ENCODE measurements at places on chromosomes 2 and 18. TPM values are rescaled to one million over a fixed set of nuclear protein-coding genes. Genes with fewer than 3 reads are reported as not detected.

Gene ACTG2
- not detected for total RNA-seq

DNA sequence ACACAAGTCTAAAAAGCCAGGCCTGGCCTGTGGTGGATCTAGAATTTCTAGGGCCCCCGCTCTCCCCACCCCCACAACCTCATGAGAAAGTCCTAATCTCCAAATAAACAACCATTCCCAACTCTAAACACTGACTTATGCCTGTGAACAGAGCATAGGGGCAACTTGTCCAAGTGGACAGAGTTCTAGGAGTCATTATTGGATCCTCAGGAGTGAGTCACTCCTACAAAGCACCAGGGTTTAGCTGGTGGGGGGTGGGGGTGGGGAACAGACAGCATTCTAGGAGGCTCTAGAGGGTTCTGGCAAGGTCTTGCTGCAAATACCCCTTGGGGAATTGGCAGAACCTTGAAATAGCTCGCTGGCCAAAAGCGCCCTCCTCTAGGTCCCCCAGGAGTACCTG, 83.3 kb downstream of the ZCCHC2 start:
- no peak for DNase-seq

DNA sequence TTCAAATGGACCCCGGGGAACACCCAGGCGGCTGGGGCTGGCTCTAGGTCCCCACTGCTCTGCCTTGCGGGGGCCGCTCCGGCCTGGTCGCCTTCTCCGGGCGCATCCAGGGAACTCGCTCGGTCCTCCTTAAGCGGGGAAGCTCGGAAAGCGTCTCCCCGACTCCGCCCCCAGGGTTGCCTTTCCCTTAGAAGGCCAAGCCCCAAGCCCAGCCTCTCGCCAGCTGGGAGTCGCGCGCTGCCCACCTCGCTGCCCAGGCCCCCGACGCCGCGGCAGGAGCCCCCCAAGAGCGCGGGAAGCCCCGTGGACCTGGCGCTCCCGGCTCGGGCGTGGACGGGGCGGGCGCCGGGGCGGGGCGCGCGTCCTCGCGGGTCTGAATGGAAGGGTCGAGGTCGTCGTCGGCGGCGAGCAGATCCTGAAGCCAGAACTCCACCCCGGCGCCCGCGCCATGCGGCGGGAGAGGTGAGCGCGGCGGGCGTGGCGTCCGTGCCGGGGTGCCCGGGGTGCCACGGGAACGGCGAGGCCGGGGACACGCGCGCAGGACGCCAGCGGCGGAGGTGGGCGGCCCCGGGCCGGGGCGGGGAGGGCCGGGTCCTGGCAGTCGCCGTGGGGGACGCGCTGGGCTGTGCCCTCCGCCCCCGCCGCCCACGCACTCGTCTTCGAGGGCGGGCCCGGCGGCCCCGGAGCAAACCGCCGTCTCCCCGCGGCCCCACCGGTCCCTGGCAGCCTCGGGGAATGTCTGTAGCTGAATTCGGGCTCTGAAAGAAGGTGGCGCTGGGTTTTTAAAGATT, at the start of gene BOK:
Gene BOK (plus strand): TSS at position 214 of the 791 bp plus-strand sequence. CDS start 739 bp downstream, outside the sequence.
- peak; percentile 96 for DNase-seq

GRCh38 chr18:44654573-44654972, 26.1 kb upstream of the SETBP1 start:
- no peak for DNase-seq

Gene ATP8B1
- total RNA-seq: 1.4 TPM

Gene IL36B
- not detected for total RNA-seq

DNA sequence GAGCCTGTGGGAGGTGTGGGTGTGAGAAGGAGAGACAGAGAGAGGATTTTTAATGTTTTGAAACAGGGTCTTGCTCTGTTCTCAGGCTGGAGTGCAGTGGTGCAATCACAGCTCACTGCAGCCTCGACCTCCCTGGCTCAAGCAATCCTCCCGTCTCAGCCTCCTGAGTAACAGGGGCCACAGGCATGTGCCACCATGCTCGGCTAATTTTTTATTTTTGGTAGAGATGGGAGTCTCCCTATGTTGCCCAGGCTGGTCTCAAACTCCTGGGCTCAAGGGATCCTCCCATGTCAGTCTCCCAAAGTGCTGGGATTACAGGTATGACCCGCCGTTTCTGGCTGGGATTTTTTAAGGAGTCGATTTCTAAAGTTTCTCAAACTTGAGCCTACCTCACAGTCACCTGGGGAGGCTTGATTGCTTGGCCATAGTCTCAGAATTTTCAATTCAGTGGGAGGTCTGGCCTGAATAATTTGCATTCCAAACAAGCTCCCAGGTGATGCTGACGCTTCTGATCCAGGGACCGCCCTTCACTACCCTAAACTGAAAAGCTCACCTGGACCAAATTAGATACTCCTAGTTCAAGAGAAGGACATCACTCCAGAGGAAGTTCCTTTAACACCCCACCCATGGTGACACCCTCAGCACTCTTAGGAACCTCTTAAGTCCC, 70.8 kb upstream of the SLC1A4 start:
- peak; percentile 58 for DNase-seq

DNA sequence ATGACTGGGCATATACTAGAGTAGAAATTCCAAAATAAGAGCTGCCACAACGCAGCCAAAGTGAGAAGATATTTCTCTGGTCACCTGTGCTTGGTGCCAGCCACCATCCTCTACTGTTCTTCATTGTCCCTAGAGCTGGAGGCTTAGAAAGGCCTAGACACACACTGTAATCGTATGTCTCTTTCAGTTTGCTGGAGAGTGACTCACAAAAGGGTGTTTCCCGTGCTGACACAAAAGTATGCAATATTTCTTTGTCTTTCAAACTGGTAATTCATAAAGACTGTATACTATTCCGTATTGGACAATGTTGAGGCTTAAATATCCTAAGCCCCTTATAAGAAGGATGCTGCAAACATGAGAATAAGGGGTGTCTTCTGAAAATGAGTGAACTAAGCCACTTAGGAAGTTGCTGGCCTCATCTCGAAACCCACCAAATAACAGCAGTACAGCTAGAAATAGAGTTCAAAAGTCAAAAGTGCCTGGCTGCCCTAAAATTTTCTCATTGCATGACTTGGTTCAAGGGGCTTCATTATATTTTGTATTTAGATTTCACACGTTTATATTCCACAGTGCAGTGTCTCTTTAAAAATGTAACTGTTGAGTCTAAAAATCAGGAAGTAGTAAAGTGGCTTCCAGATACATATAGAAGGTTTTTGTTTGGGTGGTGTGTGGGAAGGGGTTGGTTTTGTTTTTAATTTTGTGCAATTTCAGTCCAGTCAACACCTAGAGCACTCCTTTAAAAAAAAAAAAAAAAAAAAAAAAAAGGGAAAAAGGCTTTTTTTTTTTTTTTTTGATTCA, 601.1 kb downstream of the ARHGAP15 start:
- no peak for DNase-seq

DNA sequence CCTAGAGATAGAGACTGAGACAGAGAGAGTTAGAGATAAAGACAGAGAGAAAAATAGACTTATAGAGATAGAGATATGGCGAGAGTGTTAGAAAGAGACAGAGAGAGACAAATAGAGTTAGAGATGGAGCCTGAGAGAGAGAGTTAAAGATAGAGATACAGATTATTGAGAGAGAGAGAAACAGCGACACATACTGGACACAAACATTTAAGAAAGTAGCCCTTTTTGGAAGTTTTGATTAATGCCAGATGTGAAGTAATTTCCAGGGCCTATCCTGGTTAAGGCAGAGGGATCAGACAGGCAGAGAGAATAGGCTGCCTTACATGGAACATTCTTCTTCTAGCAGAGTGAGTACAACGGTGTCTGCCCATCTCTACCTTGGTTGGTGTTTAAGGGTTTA, 311.6 kb upstream of the CDH7 start:
- DNase-seq: no peak

Gene ESPNL
- total RNA-seq: 1.5 TPM

DNA sequence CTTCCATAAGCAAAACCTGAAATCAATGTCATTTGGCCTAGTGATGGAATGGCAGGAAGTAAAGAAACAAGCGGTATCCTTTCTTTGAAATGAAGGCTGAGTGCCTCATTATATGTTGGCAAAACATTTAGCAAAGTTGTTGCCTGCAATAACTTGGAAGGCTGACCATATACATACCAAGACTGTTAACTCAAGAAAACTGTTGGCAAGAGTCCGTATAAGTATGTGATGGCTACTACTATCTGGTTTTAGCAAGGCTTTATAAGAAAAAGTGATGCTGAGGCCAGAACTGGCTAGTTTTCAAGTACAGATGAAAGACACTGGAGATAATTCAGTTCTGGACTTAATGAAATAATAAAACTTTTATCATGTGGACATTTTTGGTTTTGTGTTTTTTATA, 356.2 kb downstream of the ZNF521 start:
- DNase-seq: no peak

DNA sequence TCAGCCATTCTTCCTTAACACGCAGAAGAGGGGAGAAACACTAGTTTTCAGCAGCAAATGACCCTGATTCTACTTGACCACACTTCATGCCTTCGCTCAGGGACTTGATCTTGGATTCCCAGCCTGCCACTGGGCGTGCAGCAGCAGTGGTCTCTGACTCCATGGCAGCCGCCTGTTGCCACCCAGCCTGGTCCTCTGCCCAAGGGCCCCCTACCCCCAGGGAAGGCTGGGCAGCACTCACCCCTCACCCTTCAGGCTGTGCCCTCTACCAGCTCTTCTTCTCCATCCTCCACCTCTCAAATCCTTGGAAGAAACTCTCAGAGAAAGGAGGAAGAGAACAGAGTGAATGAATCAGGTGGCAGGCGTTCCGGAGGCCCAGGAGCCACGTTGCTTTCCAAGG, 32.1 kb upstream of the RPL31 start:
- no peak for DNase-seq

DNA sequence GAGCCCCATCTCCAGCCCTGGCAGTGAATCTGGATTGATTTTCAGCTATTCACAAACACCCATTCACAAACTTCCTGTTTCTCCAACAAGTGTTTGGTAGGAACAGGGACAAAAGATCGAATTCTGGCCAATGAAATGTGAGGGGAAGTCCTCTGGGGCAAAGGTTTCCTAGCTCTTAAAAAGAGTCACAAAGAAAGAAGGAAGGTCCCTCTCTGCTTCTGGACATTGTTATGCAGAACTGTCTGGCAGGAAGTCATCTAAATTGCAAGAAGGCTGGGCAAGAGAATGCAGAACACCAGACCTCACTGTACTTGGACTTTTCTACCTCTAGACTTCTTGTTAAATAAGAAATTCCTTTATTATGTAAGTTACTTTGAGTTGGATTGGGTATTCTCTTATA, 137.3 kb downstream of the CCDC148 start:
- no peak for DNase-seq

GRCh38 chr2:65608916-65609315, 176.5 kb upstream of the SPRED2 start:
- DNase-seq: no peak

Gene SFT2D3
- total RNA-seq: 13.4 TPM

Gene KCTD1
- total RNA-seq: 31.0 TPM

Gene LDAH
- 25.4 TPM for total RNA-seq

- DNase-seq: no peak
Observed at GRCh38 chr18:10124967-10125366, 211.2 kb downstream of the VAPA start.

DNA sequence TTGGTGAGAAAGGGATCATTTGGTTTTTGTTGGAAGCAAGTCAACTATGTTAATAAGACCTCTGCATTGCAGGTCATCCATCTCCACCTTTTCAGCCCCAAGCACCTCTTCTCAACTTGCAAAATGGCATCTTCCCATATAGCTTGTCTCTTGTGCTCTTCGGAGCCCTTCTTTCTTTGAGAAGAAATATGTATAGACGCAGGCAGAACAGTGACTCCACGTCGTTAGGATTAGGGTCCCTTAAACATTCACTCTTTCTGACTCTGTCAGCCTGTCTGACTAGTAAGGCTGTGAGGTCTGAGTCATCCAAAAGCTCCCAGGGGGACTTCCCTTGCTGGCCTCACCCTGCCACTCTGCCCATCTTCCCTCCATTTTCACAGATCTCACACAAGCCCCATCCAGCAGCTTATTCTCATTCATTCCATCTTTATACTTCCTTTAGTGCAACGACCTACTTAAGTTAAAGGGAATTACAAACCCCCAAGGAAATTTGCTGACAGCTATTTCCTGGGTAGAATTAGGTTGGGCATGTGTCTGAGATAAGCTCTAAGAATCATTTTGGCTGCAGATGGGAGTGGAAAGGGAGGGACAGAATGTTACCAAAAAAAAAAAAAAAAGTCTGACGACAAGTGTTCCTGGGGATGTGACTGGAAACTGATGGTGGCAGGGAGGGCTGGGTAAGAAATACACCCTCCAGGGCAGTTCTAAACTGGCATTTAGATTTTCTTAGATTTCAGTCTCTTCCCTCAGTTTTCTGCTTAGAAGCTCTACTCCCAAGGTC, 37.7 kb upstream of the MEX3C start:
- peak; percentile 8 for DNase-seq

Gene POMC
- 4.4 TPM for total RNA-seq

Gene ZBTB7C
- 0.38 TPM for total RNA-seq

DNA sequence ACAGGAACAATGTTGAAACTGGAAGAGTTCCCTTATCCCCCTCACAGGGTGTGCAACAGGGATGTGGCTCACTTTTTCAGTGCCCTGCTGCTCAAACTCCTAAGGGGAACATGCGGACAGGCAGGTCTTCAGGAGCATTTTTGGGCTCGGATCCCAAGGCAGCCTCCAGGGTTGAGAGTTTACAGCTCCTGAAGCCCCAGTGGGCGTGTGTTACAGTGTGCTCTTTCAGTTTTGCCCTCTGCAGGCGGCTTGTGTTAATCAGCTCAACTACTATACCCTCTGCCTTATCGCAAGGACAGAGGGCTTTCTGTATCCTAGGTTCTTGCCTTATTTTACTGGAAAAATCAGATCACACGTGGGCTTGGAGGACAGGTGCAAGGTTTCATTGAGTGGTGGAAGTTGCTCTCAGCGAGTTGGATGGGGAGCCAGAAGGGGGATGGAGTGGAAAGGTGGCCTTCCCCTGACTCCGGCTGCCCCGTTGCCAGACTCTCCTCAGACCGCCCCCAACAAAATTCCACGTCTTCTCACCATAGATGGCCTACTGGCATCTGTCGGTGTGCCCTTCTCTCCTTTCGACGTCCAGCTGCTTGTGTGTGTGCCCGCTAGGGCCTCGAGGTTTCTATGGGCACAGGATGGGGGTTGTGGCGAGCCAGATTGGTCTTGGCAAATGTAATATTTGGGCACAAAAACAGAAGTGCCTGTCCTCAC, 541.9 kb downstream of the TMX3 start:
- DNase-seq: peak; percentile 5

Gene STPG4
- not detected for total RNA-seq

DNA sequence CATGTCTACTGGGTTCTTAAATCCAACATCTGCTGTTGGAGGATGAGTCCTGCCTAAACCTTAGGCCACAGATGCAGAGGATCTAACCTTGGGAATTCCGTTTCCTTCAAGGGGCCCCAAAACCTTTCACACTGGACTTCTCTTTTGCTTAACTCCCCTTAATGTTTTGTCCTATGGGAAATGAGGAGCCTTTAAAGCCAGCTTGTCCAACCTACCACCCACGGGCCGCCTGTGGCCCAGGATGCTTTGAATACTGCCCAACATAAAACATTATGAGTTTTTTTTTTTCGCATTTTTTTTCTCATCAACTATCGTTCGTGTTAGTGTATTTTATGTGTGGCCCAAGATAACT, 157.2 kb upstream of the SLC1A4 start:
- no peak for DNase-seq

DNA sequence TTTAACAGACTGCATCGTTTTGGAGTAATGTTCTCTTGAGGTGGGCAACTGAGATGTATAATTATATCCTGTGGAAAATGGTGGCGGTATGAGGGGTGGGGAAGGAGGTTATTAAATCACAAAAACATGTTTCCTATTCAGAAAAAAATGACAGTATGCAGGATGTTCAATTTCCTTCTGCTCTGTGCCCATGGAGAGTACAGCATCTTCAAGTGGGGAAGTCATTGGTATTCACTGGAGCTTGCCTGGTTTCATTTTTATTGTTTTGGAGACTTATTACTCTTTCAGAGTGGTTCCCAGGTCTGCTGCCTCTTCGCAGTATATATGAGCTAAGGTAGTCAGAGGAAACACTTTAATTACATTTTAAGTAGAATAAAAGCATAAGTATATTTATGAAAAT, 318.8 kb upstream of the RAB12 start:
- no peak for DNase-seq
